Stimulated activated CD4-positive, alpha-beta T cell treated with anti-CD3 and anti-CD28 coated beads, TNF-alpha, amount 100 ng/mL, for 1 hour (primary cell): ENCODE measurements at places on chromosomes 6 and 20.

- DNase-seq = no peak
These were observed 30.0 kb downstream of the SLC22A16 start for GRCh38 chr6:110446405-110446804.

DNA sequence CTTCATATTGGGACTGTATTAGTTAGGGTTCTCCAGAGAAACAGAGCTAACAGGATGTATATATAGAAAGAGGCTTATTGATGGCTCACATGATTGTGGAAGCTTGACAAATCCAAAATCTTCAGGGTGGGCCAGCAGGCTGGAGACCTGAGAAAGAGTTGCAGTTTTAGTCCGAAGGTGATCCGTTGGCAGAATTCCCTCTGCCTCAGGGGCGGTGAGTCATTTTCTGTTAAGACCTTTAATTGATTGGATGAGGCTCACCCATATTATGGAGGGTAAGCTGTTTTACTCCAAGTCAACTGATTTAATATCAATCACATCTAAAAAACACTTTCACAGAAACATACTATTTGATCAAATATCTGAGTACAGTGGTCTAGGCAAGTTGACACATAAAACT, 113.6 kb downstream of the FLRT3 start:
- no peak for DNase-seq

DNA sequence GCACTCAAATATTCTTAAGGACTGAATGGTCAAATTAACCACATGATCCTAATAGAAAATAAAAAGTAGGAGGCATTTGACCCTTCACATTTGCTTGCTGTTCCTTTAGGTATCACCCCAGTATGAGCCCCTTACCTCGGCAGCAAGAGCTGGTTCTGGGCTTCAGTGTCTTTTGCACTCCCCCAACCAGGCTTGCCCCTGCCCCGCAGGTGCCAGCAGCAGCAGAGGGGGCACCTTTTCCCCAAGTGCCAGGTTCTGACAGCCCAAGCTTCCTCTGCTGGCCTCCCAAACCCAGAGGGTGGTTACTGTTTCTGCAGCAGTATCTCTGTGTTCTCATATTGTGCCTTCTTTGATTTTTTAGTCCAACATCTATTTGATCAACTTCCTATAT, 23.2 kb downstream of the UBE2V1 start:
- DNase-seq = no peak

DNA sequence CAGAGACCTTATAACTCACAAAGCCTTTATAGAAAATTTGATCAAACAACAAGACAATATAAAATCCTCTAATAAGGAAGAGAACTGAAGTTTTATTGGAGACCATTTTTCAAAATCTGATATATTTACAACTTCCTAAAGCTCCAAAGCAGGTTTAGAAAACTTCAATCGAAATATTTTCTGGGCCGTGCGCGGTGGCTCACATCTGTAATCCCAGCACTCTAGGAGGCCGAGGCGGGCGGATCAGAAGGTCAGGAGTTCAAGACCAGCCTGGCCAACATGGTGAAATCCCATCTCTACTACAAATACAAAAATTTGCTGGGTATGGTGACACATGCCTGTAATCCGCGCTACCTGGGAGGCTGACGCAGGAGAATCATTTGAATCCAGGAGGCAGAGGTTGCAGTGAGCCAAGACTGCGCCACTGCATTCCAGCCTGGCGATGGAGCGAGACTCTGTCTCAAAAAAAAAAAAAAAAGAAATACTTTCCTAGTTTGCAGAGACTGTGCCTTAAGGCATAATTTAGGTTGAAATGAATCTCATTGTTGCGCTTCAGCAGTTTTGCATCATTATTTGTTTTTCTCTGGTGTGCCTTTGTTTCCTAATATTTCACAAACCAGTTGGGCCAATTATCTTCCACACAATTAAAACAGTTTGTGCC, 60.6 kb upstream of the ASIP start:
- DNase-seq = no peak

DNA sequence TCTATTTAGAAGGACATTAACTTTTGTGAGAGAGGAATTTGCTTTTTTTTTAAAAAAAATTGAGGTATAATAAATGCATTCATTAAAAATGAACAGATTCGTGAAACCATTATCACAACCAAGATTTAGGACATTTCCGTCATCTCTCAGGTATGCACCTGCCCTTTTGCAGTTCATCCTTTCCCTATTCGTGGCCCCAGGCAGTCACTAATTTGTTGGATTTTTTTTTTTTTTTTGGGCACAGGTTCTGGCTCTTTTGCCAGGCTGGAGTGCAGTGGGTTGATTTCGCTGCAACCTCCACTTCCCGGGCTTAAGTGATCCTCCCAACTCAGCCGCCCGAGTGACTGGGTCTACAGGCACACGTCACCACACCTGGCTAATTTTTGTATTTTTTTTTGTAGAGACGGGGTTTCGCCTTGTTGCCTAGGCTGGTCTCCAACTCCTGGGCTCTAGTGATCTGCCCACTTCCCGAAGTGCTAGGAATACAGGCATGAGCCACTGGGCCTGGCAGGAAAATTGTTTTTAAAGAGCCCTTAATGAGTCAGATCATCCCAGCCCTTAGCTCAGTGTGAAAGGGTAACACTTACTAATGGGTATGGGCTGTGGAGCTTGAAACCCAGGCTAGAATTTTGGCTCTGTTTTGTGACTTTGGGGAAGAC, 9.2 kb downstream of the PHF3 start:
- no peak for DNase-seq

DNA sequence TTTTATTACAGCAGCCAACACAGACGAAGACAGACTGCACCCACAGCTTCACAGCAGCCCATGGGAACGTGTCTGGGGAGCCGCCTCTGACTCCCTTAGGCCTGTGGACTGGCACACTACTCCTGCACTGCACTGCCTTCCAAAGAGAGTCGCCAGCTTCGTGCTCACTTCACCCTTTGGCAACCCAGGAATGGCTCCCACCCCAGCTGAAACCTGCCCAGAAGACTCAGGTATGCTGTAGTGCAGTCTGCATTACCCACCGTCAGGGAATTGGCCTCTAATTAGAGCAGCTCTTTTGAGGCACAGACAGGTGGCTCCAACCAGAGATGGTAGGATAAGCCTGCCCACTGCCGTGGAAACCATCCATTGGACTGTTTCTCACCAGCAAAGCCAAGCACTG, 39.9 kb upstream of the FRMD1 start:
- no peak for DNase-seq

DNA sequence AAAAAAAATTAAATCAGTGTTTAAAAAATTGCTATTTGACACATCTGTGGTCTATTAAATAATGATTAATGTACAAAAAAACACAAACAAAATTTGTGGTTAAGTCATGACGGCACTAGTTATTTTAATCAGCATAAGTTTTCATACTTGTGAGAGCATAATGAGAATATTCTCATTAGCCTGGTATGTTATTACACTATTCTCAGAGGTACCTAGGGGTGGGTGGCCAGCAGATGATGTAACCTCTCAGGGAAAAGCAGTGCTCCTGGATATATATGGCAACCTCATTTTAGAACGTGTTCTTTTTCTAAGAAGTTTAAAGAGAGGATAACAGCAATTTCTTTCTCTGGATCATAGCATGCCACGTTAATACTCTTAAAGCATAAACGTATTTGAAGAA, 109.2 kb downstream of the GJA1 start:
- DNase-seq = no peak

- no peak for DNase-seq
These were observed 44.1 kb downstream of the VEGFA start for GRCh38 chr6:43814111-43814510.

DNA sequence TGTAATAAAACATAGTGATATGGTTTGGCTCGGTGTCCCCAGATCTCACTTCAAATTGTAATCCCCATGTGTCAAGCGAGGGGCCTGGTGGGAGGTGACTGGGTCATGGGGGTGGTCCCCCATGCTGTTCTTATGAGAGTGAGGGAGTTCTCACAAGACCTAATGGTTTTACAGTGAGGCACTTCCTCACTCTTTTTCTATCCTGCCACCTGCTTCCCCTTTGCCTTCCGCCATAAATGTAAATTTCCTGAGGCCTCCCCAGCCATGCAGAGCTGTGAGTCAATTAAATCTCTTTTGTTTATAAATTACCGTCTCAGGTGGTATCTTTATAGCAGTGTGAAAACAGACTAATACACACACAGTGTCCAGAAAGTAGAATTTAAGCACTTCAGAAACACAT, 78.5 kb downstream of the REPS1 start:
- DNase-seq = no peak

DNA sequence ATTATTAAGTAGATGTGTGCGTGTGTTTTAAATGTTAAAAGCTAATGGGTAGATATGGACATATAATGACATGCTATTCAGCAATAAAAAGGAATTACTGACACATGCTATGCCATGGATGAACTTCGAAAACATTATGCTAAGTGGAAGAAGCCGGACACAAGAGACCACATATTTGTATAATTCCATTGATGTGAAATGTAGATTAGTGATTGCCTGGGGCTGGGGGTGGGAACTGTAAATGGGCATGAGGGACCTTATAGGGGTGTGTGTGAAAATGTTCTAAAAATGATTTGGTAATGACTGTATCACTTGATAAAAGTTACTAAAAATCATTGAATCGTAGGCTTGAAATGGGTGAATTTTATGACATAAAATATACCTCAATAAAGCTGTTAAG, 104.5 kb upstream of the BEND3 start:
- DNase-seq = no peak

DNA sequence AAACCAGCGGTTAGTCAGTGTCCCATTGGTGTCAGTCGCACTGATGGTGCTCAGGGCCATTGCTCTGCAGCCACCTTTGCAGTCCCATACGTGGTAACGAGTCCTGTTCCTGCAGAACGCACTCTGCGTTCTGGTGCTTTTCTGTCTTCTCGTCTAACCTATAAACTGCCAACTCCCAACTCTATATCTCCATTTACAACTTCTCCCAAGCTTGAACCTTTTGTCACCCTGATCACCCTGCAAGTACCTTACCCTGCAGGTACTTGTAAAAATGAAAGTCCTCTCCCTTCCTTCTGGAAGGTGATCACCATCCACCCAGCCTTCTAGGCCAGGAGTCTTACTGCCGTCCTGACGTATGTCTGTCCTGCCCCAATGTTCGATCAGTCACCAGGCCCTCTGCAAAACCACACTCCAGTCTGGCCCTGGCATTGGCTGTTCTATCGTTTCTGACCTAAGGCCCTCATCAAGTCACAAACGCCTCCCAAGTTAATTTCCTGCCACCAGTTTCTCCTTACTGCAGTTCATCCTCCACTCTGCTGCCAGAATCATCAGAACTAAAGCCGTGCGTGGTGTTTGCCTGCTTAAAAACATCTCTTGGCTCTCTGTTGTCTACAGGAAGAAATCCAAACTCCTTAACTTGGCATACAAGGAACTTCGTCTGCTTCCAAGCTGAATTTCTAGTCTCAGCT, 7.9 kb downstream of the RREB1 start:
- no peak for DNase-seq

- no peak for DNase-seq
These were observed 139.9 kb upstream of the PMEPA1 start for GRCh38 chr20:57849521-57850215.

DNA sequence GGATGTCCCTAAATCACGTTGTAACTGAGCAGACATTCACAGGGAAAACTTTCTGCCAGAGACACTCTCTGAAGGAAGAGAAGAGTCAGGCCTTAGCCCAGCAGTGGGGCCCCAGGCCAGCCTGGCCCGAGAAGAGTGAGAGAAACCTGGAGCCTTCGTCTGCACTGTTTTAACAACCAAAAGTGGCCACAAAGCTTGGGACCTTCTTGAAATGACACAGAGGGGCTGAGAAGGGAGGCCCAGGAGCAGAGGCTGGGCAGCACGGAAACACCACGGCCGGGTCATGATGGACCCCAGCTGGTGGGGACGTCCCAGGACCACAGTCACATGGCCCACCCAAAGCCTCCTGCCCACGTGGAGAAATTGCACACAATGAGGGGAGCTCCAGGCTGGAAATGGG, 126.8 kb upstream of the THBS2 start:
- DNase-seq = no peak

GRCh38 chr6:73156793-73157767, 68.2 kb downstream of the KHDC1L start:
- no peak for DNase-seq

DNA sequence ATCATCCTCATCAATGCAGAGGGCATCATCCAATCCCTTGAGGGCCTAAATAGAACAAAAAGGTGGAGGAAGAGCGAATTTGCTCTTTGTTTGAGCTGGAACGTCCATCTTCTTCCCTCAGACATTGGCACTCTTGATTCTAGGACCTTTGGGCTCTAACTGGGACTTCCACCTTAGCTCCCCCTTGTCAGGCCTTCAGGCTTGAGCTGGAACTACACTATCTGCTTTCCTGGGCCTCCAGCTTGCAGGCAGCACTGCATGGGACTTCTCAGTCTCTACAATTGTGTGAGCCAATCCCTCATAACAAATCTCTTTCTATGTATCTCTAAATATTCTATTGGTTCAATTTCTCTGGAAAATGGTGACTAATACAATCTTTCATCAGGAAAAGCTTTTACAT, 155.4 kb downstream of the MCHR2 start:
- DNase-seq = no peak

DNA sequence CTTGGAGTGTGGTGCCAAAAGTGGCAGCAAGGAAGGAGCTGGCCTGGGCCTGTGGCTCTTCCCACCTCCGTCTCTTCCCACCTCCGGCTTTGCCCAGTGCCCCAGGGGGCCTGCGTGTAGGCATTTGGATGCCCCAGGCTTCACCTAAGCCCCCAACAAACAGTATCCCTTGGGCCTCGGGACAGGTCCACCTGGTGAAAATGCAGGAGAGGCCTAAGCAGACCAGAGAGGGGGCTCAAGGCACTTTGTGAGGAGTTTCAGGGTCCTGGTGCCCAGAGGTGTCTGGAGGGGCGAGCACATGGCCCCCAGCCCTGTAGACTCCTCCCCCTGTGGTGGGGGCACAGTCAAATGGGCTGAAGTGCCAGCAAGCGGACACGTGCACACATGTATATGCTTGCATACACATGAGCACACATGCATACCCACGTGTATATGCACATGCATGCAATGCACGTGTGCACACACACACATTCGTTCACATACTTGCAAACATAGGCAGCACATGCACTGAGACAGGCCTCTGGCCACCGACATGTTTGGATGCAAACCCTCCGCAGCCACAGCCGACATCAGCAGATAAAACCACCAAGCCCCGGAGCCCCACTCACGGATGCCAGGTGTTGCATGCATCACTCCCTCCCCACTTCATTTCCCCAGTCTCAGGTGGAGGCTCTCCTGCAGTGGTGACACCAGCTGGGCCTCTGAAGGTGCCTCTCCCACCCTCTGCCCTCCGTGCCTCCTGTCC, 124.5 kb downstream of the TAF4 start:
- no peak for DNase-seq

GRCh38 chr6:1991332-1991878, 254.0 kb downstream of the GMDS start:
- no peak for DNase-seq

- no peak for DNase-seq
These were observed 59.2 kb upstream of the CD93 start for GRCh38 chr20:23145281-23145700.

- no peak for DNase-seq
These were observed 22.2 kb downstream of the FAM110A start for GRCh38 chr20:855466-856360.

DNA sequence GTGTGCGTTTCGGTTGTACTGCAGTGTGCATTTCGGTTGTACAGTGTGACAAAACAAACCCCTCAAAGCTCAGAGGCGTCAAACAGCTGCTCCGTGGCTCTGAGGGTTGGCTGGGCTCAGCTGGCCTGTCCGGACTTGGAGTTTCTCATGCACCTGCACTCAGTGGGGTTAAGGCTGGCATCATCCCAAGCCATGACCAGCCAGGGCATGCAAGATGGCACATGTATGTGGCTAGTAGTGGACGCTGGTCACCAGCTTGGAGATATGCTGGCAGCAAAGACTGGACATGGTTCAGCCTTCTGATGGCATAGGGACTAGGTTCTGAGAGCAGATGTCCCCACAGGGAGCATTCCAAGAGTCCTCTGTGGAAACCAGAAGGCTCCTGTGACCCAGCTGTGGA, 187.2 kb downstream of the CDH4 start:
- DNase-seq = no peak
